HCT116 (cell line): ENCODE measurements at places on chromosomes 1 and 21.
A peak's percentile ranks its signal among the peaks of the same experiment; 100 is the strongest.

- DNase-seq = no peak
These were observed 214.2 kb upstream of the CACYBP start for GRCh38 chr1:174785510-174785909.

DNA sequence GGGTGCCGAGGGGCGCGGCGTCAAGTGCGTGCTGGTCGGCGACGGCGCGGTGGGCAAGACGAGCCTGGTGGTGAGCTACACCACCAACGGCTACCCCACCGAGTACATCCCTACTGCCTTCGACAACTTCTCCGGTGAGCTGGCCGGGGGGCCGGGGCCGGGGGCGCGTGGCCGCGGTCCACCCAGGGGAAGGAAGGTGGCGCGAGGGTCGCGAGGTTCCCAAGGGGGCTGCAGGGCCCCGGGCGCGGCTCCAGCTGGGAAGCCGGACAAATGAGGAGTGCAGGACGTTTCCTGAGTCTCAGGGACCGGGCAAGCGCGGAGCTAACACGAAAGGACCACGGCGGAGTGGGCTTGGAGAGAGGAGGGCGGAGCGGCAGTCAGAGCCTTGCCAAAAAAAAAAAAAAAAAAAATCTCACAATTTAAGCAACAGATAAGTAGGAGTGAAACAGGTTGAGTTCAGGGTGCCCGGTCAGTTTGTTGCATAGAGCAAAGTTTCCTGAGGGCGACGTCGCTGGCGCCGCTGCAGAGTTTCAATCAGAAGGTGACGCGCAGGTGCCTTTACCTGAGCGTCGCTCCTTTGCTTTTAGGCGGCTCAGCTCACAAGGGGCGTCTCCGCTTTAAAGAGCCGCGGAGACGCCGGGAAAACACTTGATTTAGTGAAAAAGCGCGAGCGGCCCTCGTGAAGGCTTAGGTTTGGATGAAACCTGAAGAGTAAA, 750 bp downstream of the RHOU start:
- peak; percentile 18 for DNase-seq

DNA sequence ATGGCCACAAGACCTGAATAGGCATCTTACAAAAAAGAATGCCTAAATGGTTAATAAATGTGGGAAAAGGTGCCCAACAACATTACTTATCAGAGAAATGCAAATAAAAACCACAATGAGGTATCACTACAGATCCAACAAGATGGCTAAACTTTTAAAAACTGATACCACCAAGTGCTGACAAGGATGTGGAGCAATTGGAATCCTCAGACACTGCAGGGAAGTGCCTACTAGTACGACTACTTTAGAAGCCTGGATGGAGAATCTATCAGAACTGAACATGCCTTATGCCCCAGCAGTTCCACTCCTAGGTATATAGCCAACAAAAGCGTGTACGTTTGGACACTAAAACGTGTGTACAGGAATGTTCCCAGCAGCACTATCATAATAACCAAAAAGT, 19.9 kb downstream of the TNFRSF8 start:
- DNase-seq = no peak

DNA sequence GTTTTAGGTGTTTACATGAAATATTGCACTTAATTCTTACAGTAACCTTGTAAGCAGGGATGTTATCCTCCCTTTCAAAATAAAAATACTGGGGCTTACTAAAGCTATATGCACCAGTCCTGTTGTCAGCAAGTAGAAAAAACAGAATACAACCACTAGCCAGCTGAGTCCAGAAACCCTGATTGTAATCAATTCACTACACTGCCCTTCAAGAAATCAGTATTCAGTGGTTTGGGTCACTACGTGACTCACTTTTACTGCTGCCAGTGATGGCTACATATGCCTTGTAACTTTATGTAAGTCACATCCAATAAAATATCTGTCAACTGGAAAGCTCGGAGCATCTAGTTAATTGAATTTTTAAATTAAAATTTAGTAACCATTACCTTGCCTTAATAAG, 376.3 kb upstream of the DEPDC1 start:
- no peak for DNase-seq

- DNase-seq = no peak
These were observed at the start of gene SERINC2 for GRCh38 chr1:31412732-31413404. Gene SERINC2, plus strand, starts transcription at chr1:31413213. Its CDS starts 53 bp downstream, at chr1:31413266.

DNA sequence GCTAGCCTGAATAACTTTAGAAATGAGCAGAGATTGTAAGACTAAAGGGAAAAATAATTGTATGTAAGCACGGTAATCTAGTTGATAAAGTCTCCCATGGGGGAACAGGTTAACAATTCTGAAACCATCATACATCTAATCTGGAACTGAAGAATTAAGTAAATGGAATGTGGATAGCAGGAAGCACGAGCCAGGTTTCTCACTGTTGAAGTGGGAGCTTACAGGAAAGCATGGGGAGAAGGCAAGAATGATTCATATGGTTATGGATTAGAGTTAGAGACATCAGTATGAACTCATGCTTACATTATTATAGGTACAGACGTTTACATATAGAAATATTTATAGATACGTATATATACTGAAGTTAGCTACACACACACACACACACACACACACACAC, 83.0 kb downstream of the LEPR start:
- no peak for DNase-seq

- no peak for DNase-seq
These were observed 630.0 kb upstream of the RGS18 start for GRCh38 chr1:191528275-191528674.

- no peak for DNase-seq
These were observed 3.3 kb upstream of the UTP11 start for GRCh38 chr1:38009088-38009840.

DNA sequence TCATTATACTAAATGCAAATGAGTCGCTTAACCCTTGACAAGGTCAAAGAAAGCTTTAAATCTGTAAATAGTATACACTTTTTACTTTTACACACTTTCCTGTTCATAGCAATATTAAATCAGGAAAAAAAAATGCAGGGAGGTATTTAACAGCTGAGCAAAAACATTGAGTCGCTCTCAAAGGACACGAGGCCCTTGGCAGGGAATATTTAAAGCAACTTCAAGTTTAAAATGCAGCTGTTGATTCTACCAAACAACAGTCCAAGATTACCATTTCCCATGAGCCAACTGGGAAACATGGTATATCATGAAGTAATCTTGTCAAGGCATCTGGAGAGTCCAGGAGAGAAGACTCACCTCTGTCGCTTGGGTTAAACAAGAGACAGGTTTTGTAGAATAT, 62.7 kb downstream of the CAPN2 start:
- DNase-seq = no peak

DNA sequence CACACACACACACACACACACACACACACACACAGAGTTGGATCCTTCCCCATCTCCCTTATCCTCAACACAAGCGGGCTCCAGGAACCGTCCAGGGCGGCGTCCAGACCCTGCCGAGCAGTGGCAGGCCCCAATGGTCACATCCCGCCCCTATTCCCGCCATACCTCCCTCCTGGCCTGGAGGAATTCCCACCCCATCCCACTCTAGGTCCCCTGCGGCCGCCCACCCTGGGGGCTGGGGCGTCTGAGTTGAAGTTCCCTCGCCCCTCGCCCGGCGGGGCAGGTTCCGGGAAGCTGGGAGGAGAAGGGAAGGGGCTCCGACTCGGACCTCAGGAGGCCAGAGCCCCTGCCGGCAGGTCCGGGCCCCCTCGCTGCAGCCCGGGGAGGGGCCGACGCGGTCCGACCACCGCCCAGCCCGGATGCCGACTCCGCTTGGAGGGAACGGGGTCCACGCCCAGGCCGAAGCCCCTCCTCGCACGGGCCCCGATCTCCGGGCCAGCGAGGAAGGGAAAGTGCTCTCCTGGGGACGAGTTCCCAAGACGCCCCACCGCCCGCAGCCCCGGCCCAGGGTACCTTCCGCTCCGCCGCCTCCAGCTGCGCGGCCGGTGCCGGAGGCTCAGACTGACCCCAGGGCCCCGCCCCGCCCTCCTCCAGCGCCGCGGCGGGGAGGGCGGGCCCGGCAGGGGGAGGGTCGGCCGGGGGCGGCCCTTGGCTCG, at the start of gene RHOC:
Gene RHOC (minus strand): TSS at position 623 of the 716 bp plus-strand sequence. CDS start 3,328 bp downstream, outside the sequence.
- DNase-seq = no peak

GRCh38 chr1:229578168-229579058, 19.9 kb upstream of the ABCB10 start:
- no peak for DNase-seq

DNA sequence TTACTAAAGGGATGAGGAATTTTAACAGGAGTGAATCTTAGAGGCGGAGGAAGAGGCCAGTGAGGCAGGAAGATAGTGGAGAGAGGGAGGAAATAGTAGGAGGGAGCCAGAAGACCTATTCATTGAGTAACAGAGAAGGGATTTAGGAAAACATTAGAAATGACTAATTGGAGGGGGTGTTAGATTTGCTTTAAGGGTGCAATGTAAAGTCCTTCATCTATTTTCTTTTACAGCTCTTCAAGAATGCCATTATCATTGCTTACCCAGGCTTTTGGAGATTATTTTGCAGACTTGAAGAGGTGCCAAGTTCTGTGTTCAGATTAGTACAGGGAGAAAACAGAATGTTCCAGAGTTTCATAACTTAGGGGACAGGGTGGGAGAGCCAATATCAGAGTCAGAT, 33.8 kb downstream of the OR10J1 start:
- DNase-seq = no peak

GRCh38 chr1:246564839-246565750, 966 bp downstream of the TFB2M start:
- no peak for DNase-seq

DNA sequence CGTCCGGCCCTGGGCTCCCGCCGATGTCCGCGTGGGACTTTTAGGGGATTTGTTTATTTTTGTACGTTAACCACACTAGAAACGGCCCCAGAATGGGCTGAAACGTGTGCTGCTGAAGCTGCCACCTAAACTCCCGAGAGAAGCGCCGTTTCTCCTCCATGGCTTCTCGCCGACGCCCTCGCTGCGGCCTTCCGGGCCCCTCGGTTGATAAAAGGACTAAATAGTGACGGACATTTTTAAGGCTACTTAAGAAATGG, 678 bp upstream of the PTTG1IP start:
- DNase-seq = no peak

DNA sequence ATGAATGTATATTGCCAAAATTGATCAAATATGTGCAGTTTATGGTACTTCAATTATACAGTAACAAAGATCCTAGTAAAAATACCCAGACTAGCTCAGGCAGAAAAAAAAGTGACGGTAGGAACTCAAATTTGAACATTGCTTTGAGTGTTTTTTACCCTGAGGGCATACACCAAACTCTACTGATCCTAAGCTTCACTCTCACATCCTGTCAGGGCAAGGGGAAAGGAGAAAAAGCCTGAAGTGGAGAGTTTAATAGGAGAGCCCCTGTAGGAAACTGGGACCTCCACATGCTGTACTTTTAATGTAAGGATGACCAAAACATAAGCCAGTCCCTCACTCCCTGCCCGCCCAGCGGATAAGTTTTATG, 59.8 kb upstream of the GNG12 start:
- DNase-seq = no peak

DNA sequence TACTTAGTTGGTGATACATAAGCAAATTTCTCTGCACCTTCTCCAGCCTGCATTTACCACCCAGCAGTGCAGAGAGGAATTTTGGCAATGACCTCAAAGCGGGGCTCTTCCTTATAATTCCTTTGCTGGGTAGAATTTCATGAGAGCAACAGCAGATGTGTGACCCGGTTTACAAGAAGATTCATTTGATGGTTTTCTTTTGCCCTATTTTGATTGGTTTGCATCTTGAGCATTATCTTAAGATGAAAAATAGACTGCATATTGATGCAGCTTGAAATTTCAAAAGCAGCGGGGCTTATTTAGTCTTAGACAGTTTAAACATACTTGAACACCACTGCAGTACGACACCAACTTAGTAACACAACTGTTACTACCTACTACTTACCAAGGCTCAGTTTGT, 378.9 kb downstream of the TTLL7 start:
- DNase-seq = no peak

- DNase-seq = no peak
These were observed 1.1 kb downstream of the UBE2J2 start for GRCh38 chr1:1272341-1273208.

DNA sequence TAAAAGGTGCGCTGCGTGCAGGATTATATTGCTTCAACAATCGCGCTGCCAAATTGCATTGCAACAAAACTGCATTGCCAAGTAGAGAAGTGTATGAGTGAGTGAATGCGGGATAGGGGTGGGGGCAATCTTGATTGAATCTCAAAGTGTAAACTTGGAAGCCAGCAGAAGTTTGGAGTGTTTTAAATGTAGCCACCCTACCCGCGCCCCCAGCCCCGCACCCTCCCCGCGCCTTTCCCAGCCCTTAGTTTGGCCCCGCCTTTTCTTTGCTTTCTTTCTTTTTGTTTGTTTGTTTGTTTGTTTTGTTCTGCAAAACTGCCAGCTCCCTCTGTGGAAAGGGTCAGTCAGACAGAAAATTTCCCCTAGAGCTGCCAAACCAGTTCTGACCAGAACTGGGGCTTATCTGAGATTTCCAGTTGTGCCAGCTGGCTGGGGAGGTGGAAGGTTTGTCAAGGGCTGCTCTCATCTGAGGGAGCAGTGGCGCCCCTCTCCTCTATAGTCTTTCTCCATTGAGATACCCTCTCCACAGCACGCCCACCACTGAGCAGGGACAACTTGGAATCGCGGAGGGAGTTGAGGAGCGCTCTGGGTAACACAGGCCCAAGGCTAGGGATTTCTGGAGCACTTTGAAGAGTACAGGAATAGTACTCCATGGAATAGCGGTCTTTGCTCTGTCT, 666 bp upstream of the BEND5 start:
- no peak for DNase-seq

DNA sequence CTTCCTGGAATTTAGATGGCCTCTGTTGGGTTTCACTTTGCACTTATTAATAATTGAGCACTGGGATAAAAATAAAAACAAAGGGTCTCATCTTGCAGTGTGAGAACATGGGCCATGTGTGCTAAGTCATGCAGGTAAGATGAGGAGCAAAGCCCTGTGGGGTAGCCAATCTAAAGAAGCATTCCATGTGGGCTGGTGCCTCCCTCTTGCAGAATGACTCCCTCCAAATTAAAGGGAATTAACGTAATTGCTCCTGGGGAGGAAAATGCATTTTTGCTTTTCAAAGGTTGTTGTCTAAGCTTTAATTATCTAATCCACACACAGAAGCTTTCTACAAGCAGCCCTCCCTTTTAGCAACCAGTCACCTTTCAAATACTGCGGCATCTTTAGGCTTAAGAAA, 69.8 kb downstream of the CDC14A start:
- no peak for DNase-seq

GRCh38 chr1:71561729-71562128, 480.9 kb upstream of the ZRANB2 start:
- DNase-seq = no peak

- no peak for DNase-seq
These were observed 145.0 kb upstream of the DNAH14 start for GRCh38 chr1:224784265-224785039.

- peak; percentile 2 for DNase-seq
These were observed 13.1 kb downstream of the KRTAP13-1 start for GRCh38 chr21:30408782-30409494.
